ENCODE measurements at places on chromosomes 7 and 10.
A peak's percentile ranks its signal among the peaks of the same experiment; 100 is the strongest.

DNA sequence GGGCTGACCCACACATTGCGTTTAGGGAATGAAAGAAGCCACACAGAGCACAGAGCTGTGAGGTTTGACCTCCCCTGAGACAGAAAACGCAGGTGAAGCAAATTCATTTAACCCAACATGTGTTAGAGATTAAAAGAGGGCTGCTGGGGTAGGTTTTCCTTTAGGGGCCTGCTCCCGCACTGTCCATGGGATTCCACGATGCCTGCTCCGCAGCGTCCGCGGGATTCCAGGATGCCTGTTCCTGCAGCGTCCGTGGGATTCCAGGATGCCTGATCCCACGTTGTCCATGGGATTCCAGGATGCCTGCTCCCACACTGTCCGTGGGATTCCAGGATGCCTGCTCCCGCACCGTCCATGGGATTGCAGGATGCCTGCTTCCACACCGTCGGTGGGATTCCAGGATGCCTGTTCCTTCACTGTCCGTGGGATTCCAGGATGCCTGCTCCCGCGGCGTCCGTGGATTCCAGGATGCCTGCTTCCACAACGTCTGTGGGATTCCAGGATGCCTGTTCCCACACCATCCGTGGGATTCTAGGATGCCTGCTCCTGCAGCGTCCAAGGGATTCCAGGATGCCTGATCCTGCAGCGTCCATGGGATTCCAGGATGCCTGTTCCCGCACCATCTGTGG lies 78.7 kb downstream of the VIPR2 start:
- DNase-seq, result no peak

GRCh38 chr7:151232917-151233701 lies 826 bp downstream of the CHPF2 start:
- DNase-seq, result peak; percentile 79

DNA sequence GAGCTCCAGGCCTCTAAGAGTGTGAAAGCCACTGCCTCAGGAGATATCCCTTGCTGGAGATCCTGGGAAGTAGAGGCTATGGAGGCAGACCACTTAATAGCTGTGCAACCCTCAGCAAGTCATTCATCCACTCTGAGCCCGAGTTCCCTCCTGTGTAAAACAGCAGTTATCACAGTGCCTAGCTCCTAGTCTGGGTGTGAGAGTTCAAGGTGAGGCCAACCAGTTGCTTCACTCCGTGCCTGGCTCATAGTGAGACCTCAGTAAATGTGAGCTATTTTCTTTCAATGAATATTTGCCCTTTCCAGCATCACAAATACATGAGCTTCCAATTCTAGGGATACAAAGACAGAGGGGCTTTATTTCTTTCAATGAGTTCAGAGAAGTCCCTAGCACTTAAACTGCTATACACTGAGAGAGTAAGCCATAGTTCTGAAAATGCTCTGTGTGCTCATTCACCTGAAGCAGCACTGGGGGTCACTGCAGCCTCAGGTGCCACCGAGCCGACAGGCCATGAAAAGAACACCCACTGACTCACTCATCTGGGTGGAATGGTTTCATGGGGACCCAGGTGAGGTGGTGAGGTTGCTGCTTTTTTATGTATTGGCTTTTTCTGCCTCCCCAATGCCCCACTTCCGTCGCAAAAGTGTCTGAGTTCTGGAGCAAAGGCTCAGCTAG lies 259.8 kb downstream of the KCNMA1 start:
- DNase-seq, result no peak

DNA sequence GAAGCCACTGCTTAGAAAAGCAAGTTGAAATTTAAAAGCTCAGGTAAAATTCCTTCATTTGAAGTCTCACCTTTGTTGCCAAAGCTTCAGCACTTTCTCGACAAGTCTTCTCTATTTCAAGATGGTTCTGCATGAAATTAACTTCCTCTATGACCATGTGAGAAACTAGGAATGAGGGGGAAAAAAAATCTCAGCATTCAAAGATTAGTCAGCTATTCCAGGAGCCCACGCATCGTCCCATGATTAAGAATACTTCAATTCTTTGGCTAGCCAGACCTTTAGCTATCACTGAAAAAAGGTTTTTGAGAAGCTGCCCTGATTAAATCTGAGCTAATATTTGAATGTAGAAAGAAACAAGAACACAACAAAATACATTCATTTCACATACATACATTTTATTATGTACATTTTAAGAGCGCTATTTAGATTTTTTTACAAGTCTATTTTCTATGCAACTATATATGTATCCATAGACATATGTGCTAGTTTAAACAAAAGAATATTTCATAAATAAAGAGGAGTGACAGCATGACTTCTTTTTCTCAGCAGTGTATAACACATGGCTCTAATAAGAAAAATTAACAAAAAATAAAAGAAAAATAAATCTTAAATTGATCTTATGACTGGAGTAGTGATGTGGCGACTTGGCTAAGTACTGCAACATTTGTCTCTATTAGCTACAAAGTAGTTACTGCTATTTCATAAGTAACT lies 44.8 kb downstream of the SHTN1 start:
- DNase-seq, result no peak

DNA sequence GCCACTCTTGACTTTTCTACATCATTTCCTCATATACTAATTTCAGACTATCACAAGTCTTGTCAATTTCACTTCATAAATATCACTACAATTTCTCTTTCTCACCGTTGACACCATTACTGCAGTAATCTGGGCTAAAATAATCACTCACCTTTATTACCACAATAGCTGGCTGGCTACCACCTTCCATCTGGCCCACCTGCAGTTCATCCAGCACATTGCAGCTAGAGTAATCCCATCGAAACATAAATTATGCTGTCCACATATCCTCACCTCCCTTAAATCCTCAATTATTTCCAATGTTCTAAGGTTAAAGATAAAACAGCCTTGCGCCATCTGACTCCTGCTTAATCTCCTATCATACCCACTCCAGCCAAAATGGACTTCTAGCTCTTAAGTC lies 16.0 kb downstream of the DGKB start:
- no peak for DNase-seq

GRCh38 chr10:102402512-102402896 lies 7.0 kb downstream of the NFKB2 start:
- DNase-seq, result no peak

- DNase-seq, result no peak
Observed at GRCh38 chr10:63206576-63206975, 73.4 kb downstream of the NRBF2 start.

- no peak for DNase-seq
Observed at GRCh38 chr7:17408245-17408903, 109.9 kb downstream of the AHR start.

DNA sequence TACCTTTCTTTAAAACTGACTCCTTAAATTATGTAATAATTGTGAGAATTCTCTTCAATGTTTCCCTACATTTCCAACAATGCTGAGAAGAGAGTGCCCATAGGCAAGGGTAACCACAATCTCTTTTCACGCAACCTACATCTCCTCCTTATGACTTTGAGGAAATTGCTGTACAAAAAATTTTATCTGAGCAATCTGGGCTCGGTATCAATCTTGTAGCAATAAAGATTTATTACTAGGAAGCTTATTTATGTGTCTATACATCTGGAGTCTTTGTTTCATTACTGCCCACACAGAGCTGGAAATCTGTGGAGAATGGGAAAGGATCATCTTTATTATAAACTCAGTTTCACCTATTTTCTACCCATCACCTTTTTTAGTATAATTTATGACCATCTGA lies 913.8 kb upstream of the SORCS1 start:
- no peak for DNase-seq

DNA sequence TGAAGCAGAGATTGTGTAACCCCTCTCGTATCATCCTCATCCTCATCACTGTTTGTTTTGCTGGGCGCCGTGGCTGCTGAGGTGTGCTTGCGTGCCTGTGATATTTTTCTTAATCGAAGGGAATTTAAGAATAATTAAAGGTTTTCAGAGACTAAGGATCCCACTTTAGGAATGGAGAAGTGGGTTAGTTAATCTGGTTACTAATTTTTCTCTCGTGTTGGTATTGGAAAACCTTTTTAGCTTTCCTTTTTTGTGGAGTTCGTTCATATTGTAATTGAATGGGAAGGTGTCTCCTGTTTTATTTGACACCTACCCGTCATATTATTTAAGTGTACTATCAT lies 1.3 kb downstream of the UBN2 start:
- DNase-seq, result no peak

- no peak for DNase-seq
Observed at GRCh38 chr10:44788147-44789129, 122.7 kb upstream of the TMEM72 start.

GRCh38 chr10:118595598-118596425 lies at the start of gene PRLHR:
Gene PRLHR, minus strand, starts transcription at chr10:118595648. Its CDS starts 404 bp downstream, at chr10:118595244.
- DNase-seq, result peak; percentile 10

DNA sequence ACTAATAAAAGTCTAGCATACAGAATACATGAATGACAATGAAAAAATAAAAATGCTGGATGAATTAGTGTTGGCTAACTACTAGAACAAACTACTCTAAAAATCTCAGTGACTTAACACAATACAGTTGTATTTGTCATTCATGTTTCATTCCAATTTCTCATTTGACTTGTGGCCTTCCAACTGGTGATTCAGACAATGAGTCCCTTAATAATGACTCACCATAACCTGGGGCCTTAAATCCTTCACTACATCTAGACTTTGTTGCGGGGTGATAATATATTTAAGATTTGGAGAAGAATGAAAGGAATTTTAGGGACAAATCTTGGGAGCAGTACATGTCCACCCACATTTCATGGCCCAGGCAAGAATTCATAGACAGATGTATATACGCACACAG lies 90.5 kb upstream of the POM121L12 start:
- no peak for DNase-seq

- no peak for DNase-seq
Observed at GRCh38 chr7:29805031-29805430, 1.3 kb upstream of the WIPF3 start.

- no peak for DNase-seq
Observed at GRCh38 chr7:116977172-116977571, 23.9 kb downstream of the ST7 start.

DNA sequence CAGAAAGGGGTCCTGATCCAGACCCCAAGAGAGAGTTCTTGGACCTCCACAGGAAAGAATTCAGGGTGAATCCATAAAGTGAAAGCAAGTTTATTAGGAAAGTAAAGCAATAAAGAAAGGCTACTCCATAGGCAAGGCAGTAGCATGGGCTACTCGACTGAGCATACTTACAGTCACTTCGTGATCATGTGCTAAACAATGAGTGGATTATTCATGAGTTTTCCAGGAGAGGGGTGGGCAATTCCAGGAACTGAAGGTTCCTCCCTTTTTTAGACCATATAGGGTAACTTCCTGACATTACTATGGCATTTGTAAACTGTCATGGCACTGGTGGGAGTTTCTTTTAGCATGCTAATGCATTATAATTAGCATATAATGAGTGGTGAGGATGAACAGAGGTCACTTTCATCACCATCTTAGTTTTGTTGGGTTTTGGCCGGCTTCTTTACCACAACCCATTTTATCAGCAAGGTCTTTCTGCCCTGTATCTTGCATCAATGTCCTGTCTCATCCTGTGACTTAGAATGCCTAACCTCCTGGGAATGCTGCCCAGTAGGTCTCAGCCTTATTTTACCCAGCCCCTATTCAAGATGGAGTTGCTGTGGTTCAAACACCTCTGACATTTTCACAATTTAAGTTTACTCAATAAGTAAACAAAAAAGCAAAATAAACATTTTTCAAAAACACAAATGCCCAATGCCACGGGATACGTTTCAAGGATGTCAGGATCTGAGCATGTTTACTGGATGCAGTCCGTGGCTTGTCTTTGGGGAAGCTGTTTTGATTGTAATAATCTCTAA lies 37.0 kb downstream of the ALOX5 start:
- no peak for DNase-seq

GRCh38 chr10:68578974-68579373 lies 18.8 kb downstream of the TET1 start:
- DNase-seq, result no peak

DNA sequence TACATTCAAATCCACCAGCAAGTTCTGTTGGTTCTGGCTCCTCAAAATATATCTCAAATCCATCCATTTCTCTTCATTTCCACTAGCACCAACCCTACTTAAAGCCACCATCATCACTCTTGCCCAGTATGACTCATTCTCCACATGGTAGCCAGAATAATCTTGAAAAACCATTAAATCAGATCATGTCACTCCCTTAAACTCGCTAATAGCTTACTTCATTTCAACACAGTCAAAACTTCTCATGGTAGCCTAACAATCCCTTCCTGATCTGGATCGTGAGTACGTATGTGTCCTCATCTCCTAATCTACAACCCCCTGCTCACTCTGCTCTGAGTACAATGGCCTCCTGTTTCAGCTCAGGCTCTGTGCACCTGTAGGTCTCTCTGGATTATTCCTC lies 8.7 kb downstream of the EPC1 start:
- DNase-seq, result no peak

GRCh38 chr7:34371922-34372321 lies 286.1 kb upstream of the NPSR1 start:
- no peak for DNase-seq

DNA sequence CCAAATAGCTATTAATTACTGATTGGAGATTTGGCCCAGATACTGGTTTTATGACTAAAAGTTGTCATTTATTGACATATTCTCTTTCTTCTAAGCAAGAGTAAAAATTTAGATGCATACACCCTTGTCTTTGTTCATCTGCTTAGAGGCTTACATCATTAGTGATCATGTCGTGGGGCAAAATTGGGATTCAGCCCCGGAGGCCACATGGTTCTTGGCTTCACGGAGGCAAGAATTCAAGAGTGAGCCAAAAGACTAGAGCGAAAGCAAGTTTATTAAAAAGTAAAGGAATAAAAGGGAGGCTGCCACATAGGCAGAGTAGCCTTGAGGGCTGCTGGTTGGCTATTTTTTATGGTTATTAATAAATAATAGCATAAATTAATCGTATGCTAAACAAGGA lies 41.1 kb downstream of the MINPP1 start:
- no peak for DNase-seq

DNA sequence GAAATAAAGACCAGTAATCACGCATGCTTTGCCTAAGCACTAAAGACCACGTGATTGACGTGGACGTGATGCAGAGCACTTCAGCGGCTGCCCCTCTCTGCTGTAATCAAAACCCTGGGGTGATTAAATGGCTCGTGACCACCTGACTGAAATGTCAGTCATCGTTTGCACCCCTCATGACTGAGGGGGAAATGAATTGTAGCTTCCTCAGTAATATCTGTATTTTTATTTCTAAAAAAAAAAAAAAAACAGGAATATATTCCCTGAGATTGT lies 148.1 kb upstream of the RSU1 start:
- no peak for DNase-seq

DNA sequence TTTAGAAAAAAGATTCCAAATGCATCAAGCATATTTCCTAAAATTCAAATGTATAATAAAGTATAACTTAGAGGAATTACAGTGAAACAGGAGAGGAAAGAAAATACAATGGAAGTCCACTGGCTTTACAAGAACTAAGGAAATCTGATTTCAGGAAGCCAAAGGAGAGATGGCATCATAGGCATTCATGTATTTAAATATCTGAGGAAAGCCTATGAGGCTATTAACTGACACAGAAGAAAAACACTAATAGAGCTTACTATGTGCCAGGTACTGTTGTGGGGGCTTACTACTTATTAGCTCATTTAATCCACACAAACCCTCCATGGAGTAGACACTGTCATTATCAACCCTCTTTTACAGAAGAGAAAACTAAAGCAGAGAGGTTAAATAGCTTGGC lies 92.2 kb downstream of the SRPK2 start:
- DNase-seq, result no peak

GRCh38 chr7:151917791-151918509 lies 38.3 kb upstream of the GALNTL5 start:
- DNase-seq, result no peak

GRCh38 chr10:95389176-95389575 lies 98.4 kb upstream of the PDLIM1 start:
- no peak for DNase-seq

GRCh38 chr10:125213541-125214282 lies 53.3 kb upstream of the CTBP2 start:
- no peak for DNase-seq
